AG04450 (cell line): ENCODE measurements at places on chromosomes 4 and X.

DNA sequence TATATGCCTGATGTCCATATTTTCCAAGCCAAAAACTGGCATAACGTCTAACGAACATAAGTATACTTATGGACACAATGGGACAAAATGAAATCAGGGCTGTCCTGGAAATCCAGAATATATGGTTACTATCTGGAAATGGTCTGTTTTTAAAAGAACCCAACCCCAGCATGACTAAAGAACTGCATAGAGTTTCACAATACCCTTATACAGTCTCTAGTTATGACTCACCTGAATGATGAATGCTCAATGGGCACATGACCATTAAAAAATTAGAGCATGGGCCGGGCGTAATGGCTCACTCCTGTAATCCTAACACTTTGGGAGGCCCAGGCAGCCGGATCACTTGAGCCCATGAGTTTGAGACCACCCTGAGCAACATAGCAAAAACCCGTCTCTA lies 31.8 kb downstream of the AMMECR1 start:
- peak; percentile 50 for DNase-seq

- DNase-seq, result no peak
These were observed 113.9 kb downstream of the GPR143 start for GRCh38 chrX:9651737-9652136.

DNA sequence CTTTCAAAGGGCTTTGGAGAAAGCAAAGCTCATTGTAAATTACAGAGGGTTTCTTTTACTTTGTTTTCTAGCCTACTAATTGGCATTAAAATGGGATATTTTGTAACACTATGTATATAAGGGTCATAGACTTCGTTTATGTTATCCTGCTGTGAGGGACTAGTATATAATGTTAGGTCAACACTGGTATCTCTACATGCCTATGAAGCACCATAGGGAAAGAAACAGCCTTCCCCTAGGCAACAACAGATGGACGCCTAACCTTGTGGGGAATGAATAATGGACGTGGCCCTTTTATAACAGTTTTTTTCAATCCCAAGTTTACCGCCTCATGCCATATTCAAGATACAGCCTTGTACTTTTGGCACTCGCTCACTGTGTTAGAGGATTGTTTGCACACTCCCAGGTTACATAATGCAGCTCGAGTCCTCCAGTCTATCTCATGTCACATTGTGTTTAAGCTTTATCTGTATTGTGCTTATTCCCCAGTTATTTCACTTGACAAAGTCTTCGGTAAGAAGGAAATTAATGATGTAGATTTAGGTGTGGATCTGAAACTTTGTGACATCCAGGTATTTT lies 711.0 kb downstream of the RPA4 start:
- no peak for DNase-seq

DNA sequence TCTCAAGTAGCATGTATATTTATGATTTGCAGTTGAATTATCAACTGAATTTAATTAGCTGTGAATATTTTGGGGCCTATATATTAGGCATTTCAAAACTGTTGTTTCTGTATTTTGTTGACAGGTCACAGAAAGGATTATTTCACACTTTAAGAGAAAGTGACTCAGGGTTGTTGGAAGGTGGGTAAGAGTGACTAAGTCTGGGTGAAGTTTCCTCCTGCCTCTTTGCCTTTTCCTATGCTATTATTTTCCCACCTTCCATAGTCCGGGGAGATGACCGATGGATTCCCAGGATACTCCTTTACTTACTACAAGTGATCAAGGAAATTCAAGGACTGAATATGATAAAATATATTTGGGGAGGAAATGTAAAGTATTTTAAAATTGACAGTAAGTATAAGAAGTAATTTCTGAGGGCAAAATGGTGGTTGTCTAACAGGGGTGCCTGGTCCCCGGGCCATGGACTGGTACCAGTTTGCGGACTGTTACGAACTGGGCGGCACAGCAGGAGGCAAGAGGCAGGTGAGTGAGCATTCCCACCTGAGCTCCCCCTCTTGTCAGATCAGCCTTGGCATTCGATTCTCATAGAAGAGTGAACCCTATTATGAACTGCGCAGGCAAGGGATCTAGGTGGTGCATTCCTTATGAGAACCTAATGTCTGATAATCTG lies 175.5 kb upstream of the GPRIN3 start:
- DNase-seq, result no peak

GRCh38 chrX:118345045-118345463 lies 852 bp upstream of the WDR44 start:
- DNase-seq, result peak; percentile 16
